ENCODE measurements at places on chromosomes 2 and 18. TPM values are rescaled to one million over a fixed set of nuclear protein-coding genes. Genes with fewer than 3 reads are reported as not detected.

Gene THOC1
- total RNA-seq = 62.3 TPM

Gene PID1
- total RNA-seq = 5.3 TPM

Gene HTR2B
- total RNA-seq = not detected

Gene C2orf15
- 0.34 TPM for total RNA-seq

Gene FAP
- total RNA-seq = not detected

Gene MALL
- 0.49 TPM for total RNA-seq

Gene TUBB8B
- not detected for total RNA-seq

Gene RUFY4
- total RNA-seq = not detected

Gene PLCD4
- total RNA-seq = 1.9 TPM

Gene SULT1C2
- total RNA-seq = not detected

Gene STON1
- total RNA-seq = 4.2 TPM

Gene LRRTM1
- 3.8 TPM for total RNA-seq

Gene CYP27A1
- total RNA-seq = 0.98 TPM
